Stimulated activated CD4-positive, alpha-beta T cell treated with anti-CD3 and anti-CD28 coated beads, Interleukin-1b, Interleukin-23, amount 100 ng/mL, for 1 hour (primary cell): ENCODE measurements at places on chromosomes 5 and 9.
A peak's percentile ranks its signal among the peaks of the same experiment; 100 is the strongest.

DNA sequence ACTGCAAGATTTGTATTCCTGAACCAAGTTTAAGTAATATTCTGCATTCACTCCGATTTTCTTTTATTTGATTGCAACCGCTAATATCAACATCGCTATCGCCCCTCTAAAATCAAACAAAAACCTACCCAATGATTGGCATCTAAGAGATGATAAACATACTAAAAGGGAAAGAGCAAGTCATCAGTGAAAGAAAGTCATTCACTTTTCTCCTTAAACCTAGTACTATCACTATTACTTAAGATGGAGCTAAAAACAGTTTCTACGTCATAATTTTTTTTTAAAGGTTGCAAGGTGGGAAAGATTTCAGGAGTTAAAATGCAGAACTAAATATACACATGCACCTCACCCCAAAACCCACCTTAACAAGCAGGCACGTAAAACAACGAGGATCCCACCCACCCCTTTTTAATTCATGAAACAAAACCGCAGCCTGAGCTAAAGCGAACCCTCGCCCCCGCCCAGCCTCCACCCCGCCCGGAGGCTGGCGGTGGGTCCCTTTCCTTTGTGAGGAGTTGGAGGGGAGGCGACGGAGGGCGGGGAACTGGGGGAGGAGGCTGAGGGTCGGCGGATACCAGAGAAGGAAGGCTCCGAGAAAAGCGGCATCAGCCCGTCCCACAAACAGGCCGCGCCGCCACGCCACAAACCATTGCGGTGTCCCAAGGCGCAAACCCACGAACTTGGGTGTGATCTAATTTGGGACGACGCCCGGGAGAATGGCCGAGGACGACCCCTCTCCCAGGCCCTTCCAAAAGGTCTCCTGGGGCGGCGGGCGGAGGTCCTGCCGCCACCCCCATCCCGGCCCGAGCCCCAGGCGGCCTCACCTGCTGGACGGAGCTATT is 861 bp downstream of the UBQLN1 start:
- peak; percentile 50 for DNase-seq

DNA sequence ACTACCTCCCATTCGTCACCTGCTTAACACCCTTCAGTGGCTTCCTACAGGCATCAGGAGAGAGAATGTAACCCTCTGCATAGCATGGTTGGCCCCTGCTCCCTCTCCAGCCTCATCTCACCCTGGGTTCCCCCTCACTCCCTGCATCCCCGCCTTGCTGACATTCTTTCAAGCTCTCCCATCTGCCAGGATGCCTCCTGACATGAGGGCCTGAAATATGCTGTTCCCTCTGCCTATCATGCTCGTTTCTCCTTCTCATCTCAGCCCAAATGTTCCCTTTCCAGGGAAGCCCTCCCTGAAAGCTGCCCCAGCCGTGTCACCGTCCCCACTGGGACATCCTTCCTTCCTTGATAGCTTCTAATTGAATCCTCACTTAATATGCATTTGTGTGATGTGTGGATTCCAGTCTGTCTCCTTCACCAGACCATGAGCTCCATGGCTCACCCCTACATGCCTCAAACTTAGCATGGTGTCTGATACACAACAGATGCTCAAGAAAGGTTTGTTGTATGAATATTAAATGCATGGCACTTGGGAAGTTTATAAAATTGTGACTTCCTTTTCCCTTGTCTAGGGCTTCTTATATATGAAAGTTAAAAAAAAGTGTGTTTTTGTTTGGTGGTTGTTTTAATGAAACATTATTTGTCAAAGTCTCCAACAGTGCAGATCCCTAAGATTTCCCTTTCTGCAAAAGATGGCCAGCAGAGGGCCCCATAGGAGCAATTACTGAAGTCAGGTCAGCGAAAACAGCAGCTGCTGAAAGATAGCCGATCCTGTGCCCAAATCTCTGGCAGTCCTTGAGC is 7.3 kb upstream of the C5orf58 start:
- DNase-seq: peak; percentile 58

DNA sequence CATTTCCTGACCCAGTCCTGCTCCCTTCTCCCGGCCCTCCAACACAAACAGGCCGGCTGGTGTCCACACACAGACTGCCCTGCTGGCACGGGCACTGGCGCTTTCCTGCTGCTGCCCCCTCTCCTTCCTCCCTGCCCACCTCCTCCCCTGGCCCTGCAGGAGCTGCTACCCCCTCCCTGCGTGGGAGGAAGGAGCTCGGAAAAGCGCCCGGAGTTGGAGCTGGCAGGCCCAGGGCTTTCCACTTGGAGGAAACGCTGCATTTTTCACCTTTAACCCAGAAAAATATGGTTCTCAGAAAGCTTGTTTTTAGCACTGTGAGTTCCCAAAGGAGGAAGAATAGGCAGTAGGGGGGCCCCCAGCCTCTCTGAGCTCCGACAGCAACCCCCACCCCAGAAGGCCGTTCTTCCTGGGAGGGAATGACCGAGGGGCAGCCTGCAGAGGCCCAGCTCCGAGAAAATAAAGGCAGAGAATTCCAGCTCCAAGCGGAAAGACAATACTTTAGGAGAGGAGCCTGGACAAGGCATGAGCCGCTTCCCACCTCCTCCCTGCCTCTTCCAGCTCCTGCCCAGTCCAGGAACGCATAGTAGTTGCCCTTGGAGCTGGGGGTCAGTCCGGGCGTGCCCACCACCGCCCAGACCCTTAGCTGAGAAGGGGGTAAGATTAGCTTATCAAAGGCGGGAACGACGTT is 88.9 kb downstream of the LIFR start:
- no peak for DNase-seq

- DNase-seq: no peak
Measured at GRCh38 chr5:138784590-138784989, 31.4 kb downstream of the CTNNA1 start.

DNA sequence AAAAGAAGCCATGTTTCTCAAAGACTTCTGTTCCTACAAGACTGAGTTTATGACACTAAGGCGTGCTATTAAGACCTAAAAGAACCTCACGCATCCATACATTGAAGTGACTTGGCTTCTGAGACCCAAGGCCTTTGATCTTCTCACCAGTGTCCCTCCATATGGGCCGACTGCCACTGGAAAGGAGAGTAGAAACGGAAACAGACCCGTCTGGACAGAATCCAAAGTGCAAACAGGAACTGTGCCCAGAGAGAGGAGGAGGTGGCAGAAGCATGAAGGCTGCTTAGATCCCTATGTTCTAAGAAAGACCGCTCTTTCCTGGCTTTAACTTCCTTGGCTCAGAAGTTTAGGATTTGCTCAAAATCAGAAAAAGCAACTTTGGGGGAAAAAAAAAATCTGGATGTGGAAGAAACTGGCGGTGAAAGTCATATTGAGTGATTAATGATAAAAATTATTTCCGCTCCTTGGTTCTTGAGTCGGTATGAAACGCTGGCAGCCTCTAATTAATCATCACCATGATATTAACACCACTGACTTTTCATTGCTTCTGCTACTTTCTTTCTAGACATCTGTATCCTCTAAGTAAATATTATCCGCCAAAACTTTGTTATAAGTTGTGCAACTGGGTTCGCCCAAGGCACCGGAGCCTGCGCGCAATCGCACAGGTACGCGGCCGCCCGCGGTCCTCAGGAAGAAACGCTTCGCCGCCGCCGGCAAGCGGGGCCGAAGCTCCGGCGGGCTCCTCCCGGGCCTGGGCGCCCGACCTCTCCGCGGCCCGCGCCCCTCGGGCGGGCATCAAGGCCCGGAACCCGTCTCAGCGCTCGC is 726 bp downstream of the DAP start:
- DNase-seq: peak; percentile 6

- DNase-seq: no peak
Measured at GRCh38 chr5:78662323-78662722, 13.8 kb upstream of the LHFPL2 start.

DNA sequence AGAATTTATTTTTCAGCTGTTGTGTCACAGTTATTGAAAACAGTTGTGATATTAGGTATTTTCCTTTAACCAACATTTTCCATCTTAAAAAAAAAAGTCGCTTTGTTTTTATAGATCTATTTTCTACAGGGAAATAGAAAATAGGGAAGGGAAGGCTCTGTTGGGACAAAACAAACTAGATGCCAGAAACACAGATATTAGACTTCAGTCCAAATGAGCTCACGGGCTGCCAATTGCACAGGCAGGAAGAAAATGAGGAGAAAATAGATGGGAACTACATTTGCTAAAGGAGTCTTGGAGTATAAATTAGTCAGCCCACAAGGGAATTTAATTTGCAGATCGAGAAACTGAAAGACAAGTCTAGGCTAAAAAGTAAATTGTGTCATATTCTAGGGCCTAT is 21.4 kb upstream of the ISOC1 start:
- DNase-seq: no peak

- DNase-seq: no peak
Measured at GRCh38 chr5:126888175-126888574, 111.2 kb downstream of the LMNB1 start.

DNA sequence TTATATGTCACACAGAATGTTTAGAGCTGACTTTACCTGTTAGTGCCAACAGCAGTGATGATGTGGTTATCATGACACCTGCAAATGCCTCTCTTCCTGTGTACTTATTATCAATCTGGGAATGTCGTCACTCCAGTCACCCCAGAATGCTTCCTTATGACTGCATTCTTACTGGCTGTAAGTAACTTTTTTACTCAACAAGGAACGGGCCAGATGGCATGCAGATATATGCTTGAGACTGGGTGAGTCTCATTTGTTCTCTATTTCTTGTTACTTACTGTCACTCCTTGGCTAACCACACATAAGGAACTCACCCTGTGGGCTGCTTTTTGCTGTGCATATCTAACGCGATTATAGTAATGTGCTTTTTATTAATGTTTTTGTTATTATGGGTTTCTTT is 385.5 kb upstream of the MEF2C start:
- DNase-seq: no peak
